ENCODE measurements at places on chromosomes 13 and 19.

- no peak for DNase-seq
Observed at GRCh38 chr13:112106478-112107141, 39.7 kb downstream of the SOX1 start.

DNA sequence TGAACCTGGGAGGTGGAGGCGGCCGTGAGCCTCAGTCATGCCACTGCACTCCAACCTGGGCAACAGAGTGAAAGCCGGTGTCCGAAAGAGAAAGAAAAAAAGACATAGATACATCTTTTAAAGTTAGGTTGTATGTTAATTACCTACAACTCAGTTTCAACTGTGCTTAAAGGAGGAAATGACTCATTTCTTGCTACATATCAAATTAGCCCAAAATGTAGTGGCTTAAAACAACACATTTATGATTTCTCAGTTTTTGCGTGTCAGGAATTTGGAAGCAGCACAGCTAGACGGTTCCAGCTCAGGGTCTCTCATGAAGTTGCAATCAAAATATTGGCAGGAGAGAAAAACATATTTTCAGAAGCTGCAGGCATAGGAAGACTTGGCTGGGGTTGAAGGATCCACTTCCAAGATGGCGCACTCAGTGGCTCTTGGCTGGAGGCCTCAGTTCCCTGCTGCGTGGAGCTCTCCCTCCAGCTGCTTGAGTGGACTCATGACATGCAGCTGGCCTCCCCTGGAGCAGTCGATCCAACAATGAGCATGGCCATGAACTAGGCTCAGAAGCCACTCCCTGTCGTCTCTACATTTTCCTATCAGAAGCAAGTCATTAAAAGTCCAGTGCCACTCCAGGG lies 7.1 kb downstream of the LDLR start:
- no peak for DNase-seq

GRCh38 chr19:46386151-46386550 lies 27.2 kb downstream of the CCDC8 start:
- no peak for DNase-seq

DNA sequence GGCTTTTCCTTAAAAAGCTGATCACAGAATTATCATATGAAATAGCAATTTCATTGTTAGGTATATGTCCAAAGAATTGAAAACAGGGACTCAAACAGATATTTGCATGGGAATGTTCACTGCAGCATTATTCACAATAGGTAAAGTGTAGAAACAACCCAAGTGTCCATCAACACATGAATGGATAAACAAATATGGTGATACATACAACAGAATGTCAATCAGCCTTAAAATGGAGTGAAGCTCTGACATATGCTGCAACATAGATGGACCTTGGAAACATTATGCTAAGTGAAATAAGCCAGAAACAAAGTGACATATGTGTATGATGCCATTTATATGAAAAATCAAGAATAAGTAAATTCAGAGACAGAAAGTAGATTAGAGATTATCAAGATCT lies 6.1 kb upstream of the CEACAM1 start:
- DNase-seq, result no peak

GRCh38 chr19:16899566-16900075 lies 10.8 kb downstream of the F2RL3 start:
- DNase-seq, result peak; percentile 42

DNA sequence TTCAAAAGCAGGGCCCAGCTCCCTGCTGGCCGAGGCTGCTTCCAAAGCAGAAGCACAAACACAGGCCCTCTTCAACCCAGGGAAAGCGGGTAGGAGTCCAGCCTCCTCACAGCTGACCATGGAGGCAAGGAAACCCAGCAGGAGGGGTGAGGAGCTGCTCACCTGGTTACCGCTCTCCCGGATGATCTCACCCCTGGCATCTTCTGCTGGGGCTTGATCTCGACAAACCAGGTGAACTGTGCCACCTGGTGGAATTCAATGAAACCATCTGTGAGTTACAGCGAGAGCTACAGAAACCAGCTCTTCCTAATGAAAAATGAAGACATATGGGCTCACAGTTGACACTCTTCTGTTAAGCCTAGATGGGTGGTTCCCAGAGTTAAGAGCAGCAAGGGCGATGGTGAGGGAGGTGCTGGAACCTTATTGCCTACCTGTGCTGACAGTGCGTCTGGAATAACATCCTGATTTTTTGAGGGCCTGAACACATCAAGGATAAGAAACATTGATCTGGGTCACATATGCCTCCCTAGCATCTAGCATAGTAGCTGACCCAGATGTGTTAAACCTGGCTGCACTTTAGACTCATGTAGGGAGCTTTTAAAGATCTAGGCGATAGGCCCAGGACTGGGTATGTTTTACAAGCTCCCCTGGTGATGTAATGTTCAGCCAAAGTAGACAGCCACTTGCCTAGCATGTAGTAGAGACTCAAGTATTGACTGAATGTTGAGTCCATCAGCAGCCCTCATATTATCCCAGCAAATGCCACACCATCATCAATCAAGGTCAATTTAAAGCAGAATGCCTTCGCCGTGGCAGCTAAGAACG lies 6.1 kb downstream of the DHRS12 start:
- DNase-seq, result no peak

GRCh38 chr19:2047449-2048103 lies 3.5 kb downstream of the MKNK2 start:
- DNase-seq, result peak; percentile 25

GRCh38 chr19:2315121-2315817 lies 7.3 kb upstream of the LINGO3 start:
- DNase-seq, result no peak
